H7 (cell line): ENCODE measurements at places on chromosomes 5 and 9. TPM values are rescaled to one million over a fixed set of nuclear protein-coding genes. Genes with fewer than 3 reads are reported as not detected.
A peak's percentile ranks its signal among the peaks of the same experiment; 100 is the strongest.

Gene PCDHA5
- total RNA-seq = 0.15 and 0.28 TPM in 2 replicates

- DNase-seq = no peak
Measured at GRCh38 chr5:174273325-174273724, 227.8 kb downstream of the NSG2 start.

DNA sequence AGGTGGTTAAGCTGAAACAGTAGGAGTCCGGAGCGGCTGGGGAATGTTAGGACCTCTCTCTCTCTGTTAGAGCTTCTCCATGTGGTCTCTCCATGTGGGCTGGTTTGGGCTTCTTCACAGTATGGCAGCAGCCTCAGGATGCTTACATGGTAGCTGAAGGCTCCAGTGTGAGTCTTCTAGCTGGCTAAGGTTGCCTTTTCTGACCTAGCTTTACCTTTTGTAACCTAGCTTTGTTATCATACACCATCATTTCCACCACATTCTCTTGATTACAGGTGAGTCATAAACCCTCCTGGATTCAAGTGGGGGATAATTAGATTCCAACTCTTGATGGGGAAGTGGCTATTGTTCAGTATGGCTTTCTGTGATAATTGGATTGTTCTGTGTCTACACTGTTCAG is 98.5 kb downstream of the MTREX start:
- DNase-seq = no peak

DNA sequence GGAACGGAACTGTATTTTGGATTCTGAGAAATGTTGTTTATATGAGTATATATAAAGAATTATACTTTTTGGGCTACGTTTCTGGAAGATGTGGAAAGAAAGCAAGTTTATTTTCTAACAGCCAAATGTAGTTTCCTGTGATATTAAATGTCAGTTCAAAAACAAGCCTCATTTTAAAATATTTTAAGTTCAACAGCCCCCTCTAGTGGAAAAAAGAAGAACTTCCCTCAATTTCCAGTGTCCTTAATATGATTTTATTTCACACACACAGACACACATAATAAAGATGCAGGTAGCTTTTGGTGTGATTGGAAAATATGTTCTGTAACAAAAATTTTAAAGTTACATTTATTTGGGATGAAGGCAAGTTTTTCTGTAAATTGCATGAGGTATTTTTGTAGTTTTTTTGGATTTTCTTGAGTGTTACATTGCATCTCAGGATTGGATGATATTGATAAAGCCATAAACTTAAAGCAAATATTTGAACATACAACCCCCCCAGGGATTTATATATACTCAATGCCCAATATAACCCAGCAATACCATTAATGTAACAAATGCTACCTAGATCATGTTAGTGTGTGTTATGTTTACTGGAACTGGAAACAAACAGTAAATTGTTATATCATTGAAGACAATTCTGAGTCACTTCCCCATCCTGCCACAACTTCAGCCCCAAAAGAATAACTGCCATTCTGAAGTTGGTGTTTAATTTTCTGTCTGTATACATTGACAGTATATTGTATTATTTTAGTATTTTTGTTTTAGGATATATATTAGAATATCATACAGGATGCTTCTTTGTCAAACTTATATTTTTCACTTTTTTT is 54.0 kb downstream of the CCDC171 start:
- peak; percentile 35 for DNase-seq

- peak; percentile 90 for DNase-seq
Measured at GRCh38 chr9:109499631-109500410, 1.7 kb upstream of the PTPN3 start.

Gene PDE6A
- not detected in 2 replicates for total RNA-seq

Gene LRRC70
- total RNA-seq = 0.55 and 1.7 TPM in 2 replicates

- DNase-seq = no peak
Measured at GRCh38 chr5:56501781-56502557, 268.8 kb upstream of the ANKRD55 start.

- no peak for DNase-seq
Measured at GRCh38 chr9:31243386-31243785, 1141.1 kb upstream of the ACO1 start.

Gene OR13C3
- not detected in 2 replicates for total RNA-seq

DNA sequence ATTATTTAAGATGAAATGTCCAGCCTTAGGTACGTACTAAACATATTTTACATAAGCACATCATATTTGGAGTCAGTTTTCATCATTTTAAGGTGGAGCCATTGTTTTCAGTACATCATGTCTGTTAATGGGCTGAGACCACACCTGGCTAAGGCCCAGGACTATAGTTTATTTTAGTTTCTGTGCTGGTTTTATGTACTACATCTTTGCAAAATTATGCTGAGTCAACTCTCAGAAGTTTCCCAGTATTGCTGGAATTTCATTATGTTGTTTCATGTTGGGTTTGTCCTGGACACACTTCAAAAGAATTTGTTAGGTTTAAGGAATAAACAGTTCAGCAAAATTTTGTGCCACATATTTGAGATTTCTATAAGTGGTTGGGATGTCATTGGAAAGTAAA is 171.2 kb downstream of the CCDC171 start:
- no peak for DNase-seq

- no peak for DNase-seq
Measured at GRCh38 chr5:81757404-81757803, 6.5 kb upstream of the SSBP2 start.

- DNase-seq = peak; percentile 61
Measured at GRCh38 chr9:132744881-132745755, 74.9 kb downstream of the GTF3C4 start.

DNA sequence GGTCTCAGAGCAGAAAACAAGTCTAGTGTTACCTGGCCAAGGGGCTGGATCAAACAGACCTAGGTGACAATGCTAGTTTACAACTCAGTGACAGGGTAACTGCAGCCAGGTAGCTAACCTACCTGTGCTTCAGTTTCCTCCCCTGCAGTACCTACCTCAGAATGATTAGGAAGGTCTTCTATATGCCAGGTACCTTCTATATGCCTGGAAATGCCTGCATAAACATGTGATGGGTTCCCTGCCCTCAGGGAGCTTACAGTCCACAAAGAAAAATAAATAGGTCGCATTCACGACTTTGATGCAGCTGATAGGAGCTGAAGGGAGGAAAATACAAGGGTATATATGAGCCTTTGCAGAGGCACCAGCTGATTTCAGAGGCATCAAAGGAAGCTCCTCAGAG is 16.1 kb downstream of the LHFPL2 start:
- no peak for DNase-seq

DNA sequence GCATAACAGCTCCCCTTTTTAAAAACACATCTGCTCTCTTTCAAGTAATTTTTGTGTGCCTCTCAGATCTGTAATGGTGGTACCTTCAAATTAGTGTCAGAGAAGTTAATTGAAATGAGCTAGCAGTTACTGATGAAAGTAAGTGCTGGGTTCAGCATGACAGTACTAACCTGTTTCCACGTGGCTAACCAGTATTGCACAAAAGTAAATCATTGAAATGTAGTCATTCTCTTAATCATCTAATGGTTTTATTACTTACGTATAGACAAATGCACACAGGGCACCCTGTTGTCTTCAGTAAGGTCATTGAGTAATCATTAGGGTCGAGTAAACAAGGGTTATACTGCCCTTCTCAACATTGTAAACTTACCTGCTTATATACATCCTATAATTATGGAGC is 157.8 kb upstream of the PRR16 start:
- no peak for DNase-seq

Gene CATSPER3
- total RNA-seq = 0.07 TPM in 1 of 2 replicates, not detected in the other

GRCh38 chr5:134527156-134527960 is 1.9 kb downstream of the JADE2 start:
- peak; percentile 97 for DNase-seq

DNA sequence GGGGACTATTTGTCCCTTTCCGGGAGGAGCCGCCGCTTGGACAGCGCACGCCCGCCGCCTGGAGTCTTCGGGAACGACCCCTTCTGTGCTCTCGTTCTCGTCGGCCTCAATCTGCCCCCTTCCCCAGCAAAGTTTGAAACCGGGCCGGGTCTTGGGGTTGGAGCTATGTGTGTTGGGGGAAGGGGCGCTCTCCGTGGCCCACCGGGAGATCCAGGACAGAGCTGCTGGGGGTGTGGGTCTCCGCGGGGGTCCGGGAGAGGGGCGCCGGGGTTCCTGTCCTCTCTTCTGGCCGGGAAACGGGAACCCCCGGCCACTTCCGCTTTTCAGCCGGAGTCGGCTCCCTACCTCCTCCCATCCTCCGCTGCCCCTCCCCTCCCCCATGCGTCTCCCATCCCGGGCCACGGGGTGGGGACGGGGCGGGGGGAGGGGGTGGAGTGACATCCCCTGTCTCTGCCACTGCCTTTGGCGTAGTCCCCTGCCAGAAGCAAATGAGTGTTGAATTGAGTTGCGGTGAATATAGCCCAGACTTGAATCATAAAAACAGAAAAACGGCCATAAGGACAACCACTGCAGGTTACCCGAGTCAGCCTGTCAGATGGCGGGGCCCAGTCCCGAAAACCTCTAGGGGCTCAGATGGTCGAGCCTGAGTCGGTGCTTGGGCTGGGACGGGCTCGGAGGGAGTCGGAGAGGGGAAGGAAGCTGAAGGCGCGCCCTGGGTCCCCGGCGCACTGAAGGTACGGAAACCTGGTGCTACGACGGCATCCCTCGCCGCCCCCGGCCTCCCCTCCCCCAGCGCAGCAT is 1.1 kb downstream of the CPLX2 start:
- peak; percentile 91 for DNase-seq

DNA sequence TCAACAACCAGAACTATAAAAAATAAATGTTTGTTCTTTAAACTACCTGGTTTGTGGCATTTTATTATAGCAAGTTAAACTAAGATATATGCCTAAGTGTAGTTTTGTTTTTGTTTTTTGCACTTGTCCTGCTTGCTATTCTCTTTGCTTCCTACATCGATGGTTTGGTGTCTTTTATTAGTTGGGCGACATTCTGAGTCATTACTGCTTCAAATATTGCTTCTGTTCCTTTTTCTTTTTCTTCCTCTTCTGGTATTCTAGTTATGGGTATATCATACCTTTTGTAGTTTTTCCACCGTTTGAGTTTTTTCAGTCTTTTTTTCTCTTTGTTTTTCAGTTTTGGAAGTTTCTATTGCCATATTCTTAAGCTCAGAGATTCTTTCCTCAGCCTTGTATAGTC is 86.9 kb downstream of the MACIR start:
- no peak for DNase-seq

Gene INSL6
- total RNA-seq = not detected in 2 replicates

- no peak for DNase-seq
Measured at GRCh38 chr5:23026252-23027170, 173.4 kb upstream of the CDH12 start.

Gene CARTPT
- not detected in 2 replicates for total RNA-seq

DNA sequence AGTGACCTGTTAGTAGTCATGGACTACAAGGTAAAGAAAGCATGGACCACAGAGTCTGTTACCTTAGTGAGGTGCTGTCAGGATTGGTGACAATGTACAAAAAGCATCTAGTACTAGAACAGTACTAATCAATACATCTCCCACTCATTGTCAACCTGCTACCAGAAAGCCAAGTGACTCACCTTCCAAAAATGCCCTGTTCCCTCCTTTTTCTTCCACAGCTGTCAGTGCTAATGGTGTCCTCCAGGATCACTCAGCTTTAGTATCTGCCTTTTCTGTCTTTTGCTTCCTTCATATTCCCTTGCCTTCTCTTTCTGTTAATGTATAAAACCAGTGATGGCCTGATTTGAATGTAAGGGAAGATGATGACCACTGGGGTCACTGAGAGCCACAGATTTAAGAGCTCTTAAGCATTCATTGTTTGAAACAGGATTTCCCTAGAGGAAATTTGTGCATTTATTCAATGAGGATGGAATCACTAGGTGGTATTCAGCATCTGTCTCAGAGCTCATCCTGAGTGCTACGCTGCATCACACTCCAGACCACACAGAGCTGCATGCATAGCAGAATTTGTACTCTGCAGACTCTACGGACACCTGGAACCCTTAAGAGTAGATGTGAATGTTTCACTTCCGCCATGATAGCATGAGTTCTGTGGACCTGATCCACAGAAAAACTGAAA is 71.0 kb downstream of the SV2C start:
- DNase-seq = no peak

GRCh38 chr5:171092194-171092593 is 216.9 kb upstream of the TLX3 start:
- DNase-seq = no peak

DNA sequence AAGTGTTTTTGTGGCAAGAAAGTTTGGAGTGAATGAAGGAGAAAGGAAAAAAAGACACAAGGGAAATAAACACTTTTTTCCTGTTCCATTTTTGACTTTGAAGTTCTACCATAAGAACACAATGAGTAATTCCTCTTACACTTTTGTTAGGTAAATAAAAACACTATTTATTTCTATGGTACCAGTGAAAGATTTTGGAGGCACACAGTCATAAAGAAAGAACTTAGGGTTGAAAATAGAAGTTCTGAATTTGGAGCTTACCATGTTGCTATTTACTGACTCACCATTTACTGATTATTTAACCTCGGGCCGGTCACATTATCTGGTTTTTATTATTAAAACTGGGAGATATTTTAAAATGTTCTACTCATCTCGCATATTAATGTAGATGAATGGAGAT is 367.8 kb downstream of the TLE1 start:
- no peak for DNase-seq

- no peak for DNase-seq
Measured at GRCh38 chr5:150172145-150172544, 5.6 kb downstream of the CDX1 start.

DNA sequence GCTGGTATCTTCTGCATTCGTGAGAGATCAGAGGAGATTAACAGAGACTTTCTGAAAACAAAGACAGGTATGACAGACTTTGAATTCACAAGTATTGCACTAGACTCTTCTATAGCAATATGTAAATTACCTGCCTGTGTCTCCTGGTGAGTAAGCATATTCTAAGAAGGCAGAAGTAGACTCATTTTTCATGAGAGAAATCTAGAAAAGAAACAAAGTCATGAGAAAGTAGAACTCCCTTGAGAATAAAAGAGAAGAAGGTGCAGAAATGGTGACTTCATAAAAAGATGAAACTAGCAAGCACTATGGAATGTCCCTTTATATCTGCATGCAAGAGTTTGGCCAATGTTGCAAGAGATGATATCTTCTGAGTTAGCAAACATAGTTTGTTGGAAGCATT is 419.8 kb downstream of the DMRT2 start:
- no peak for DNase-seq

DNA sequence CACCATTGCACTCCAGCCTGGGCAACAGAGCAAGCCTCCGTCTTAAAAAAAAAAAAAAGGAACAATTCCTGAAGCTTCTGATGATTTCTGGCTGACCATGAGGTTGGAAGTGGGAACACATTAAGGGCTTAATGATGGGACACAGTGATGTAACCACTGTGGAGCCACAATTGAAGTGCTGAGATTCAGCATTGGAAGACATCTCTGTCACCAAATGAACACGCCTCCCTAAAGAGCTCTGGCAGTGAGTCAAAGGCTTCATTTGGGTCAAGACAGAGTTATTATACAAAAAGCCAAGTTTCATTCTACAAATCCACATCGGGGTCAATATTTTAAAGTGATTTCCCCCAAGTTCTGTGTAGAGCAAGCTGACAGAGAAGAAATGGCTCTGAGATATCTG is 4.5 kb upstream of the S1PR3 start:
- DNase-seq = no peak
